Ascending aorta (tissue), 2 donors: ENCODE measurements at places on chromosomes 1 and 21. TPM values are rescaled to one million over a fixed set of nuclear protein-coding genes. Genes with fewer than 3 reads are reported as not detected.

DNA sequence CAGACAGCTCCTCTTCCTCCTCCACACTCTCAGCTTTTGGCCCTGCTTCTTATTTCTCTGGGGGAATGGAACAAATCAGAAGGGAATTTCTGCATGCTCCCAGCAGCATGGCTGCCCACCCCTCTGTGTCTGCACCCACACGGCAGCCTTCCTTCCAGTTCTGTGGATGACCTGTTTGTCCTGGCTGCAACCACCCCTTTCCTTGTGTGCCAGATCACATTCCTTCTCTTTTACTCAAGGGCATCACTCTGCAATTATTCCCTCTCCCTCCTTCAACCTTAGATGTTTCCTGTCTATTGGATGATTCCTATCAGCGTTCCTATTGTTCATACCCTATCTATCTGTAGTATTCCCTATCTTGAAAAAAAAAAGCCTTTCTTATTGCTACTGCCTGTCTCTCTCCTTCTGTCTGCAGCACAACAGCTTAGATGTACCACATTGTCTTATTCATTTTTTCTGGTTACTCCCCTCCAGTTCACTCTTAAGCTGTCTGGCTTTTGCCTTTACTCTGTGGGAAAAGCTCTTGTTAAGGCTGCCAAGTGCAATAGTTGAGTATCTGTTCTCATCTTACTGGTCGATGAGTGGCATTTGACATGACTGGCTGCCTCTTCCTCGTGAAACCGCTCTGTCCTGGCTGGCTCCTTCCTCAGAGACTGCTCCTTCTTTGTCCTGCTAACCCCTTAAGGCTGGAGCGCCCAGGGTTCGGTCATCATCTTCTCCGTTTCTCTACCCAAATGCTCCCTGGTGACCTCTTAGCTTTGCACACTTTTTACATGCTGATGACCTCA, 351.1 kb downstream of the CAMTA1 start:
- no peak for DNase-seq

DNA sequence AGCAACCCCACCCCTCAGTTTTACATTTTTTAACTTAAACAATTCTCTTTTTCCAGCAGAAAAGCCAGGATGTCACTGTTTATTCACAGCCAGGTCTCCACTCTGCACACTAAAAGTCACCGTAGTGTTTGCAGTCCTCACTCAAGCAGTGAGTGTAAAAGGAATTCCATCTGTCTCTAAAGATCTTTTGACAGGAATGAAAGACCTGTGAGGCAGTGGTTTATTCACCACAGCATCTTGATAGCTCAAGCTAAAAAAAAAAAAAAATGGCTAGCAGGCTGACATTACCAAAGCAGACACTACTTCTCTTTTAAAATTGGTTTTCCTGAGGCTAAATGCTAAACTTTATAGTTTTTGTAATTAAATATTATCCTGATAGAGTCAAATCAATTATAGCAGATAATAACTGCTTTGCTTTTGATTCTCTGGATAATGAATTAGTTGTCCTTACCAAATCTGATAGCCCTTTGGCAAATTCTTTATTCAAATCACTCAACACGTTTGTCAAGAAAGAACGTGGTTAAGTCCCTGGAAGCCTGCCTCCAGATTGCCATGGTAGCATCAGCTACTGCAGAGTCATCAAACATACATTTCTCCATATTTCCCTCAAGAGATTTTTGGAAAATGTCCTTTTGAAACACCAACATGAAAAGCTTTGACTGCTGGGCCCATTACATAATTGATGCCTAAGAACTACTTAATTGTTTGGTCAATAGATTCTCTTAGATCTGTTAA, 22.2 kb upstream of the SLC5A9 start:
- DNase-seq, result no peak

Gene KLHDC7A
- not detected for total RNA-seq

- no peak for DNase-seq
These were observed 7.5 kb upstream of the LEPR start for GRCh38 chr1:65412984-65413375.

Gene NEGR1
- 42.8 TPM for total RNA-seq

GRCh38 chr21:9735421-9735961, 785.9 kb upstream of the TPTE start:
- peak; percentile 61 for DNase-seq

DNA sequence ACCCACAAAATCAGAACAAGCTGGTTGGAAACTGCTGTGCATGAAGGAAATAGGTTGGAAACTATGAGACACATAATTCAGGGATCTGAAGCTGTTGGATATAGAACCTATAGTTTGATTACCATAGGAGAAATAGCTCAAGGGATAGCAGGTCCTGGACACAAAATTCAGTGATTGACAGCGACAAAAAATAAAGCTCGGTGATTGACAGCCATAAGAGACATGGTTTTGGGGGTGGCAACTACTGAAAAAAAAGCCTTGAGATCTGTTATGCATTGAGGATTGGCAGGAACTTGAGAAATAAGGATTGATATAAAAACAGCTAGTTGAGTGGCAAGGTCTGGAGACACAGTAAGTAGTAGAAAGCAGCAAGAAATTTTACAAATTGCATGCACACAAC, at the start of gene KRTAP25-1:
KRTAP25-1 (minus strand) TSS at position 300 of the 400 bp plus-strand sequence; CDS start at position 276, 24 bp downstream.
- DNase-seq, result no peak

DNA sequence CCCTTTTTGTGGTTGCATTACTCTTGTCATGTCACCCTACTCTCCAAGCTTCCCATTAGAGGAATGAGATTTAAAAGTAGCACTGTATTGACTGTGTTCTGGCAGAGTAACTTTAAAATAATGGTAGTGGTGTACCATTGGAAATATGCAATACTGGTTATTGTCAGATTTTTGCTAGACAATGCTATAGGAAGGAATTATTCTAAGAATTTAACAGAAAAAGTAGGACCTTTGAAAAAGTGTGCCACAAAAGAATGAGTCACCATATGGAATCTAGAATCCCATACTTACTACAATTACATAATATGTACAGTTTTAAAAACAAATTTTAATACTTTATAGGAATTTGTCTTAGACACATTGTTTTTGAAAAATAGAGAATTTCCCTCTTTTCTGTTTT, 13.8 kb downstream of the MIER1 start:
- DNase-seq, result no peak

DNA sequence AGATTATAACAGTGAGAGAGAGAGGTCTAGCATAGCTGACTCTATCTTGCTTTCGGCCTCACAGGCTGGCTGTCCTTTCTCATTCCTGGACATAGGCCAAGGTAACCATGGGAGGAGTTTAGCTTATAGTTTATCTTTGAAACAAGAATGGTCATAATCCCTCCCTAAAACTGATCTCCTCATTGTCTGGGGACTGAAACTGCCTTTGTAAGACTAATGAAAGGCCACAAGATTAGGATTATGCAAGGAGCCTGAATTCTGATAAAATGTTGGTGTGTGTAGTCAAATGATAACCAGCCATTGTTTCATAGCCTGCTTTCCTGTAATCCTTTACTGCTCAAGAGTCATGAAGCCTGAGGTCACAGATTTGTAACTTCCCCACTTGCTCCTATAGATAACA, 131.9 kb upstream of the LYPLAL1 start:
- DNase-seq, result no peak

- peak; percentile 43 for DNase-seq
These were observed 33.6 kb downstream of the NUAK2 start for GRCh38 chr1:205287767-205288559.

GRCh38 chr1:16174261-16174868, 18.5 kb upstream of the EPHA2 start:
- DNase-seq, result no peak

Gene C1QA
- total RNA-seq, result 202 TPM

DNA sequence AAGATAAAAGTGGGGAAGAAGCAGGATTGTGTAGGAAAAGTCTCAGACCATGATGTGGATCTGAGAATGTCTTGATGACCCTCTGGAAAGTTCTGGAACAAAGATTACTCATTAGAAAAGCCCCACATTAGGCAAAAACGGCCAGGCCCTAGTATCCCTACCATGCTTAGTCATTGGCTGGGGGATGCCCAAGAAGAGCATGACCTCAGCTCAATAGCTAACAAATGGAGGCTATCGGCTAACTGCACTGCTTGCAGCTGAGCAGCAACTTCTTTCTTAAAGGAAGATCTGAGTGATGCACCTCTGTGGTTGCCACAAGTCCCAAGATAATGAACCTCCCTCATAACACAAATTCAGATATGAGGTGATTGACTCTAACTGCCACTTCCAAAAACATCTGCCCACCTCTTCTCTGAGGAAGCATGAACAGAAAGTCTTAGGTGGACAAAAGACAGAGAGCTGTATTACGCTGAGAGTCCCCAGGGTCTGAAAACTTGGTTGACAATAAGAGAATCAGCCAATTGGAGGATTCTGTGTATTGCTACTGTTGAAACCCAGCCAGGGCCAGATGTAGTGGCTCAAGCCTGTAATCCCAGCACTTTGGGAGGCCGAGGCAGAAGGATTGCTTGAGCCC, 64.6 kb upstream of the AK4 start:
- DNase-seq, result no peak

GRCh38 chr1:224377676-224378006, 21.0 kb downstream of the CNIH4 start:
- no peak for DNase-seq

Gene ST6GALNAC3
- 34.5 TPM for total RNA-seq

Gene OLIG2
- total RNA-seq, result not detected

- DNase-seq, result no peak
These were observed 358.0 kb downstream of the BRINP3 start for GRCh38 chr1:190119683-190120082.

GRCh38 chr1:154338875-154339274, 13.6 kb downstream of the ATP8B2 start:
- DNase-seq, result no peak

Gene SH2D5
- total RNA-seq, result not detected

- DNase-seq, result no peak
These were observed 102.4 kb upstream of the BACE2 start for GRCh38 chr21:41065539-41065938.

DNA sequence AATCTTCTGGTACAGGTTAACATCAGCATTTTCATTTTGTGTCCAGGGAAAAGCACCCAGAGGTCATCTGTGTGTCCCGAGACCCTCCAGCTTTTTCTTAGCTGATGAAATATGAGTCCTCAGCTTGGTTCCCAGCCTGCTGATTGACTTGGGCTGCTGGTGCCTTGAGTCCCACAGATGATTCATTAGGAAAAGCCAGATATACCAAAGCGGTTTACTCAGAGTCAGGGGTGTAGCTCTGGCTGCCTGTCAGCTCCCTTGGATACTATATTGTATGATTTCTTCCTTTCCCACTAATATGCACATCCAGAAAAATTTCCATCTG, 43.7 kb upstream of the MAB21L3 start:
- DNase-seq, result no peak

DNA sequence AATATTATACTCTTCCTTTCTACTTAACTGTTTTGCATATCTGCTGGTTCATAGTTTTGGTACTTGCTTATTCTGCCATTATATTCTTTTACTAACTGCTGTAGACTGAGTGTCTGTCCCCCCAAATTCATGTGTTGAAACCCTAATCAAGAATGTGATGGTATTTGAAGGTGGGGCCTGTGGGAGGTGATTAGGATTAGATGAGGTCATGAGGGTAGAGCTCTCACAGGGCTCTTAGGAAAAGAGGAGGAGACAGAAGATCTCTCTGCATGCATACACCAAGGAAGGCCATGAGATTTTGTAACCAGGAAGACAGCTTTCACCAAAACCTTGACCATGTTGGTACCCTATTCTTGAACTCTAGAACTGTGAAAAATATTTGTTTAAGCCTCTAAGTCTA, 354.1 kb upstream of the B3GALT2 start:
- DNase-seq, result no peak

- no peak for DNase-seq
These were observed 10.0 kb downstream of the ZNF672 start for GRCh38 chr1:248847956-248848561.

Gene DSCAM
- total RNA-seq, result not detected

Gene ETV3L
- not detected for total RNA-seq

Gene SH3D21
- total RNA-seq, result 1.3 TPM

DNA sequence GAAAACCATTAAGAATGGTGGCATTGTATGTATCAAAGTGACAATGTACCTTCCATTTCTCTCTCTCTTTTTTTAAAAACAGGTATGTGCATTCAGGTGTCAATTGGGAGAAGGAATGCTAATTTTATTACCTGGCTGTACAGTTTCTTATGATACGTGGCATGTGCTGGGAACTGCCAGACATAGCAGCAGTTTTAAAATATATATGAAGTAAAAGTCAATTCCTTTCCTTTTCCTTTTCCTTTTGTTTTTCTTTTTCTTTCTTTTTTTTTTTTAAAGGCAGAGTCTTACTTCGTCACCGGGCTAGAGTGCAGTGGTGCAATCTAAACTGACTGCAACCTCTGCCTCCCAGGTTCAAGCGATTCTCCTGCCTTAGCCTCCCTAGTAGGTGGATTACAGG, 37.0 kb downstream of the SPEN start:
- no peak for DNase-seq

DNA sequence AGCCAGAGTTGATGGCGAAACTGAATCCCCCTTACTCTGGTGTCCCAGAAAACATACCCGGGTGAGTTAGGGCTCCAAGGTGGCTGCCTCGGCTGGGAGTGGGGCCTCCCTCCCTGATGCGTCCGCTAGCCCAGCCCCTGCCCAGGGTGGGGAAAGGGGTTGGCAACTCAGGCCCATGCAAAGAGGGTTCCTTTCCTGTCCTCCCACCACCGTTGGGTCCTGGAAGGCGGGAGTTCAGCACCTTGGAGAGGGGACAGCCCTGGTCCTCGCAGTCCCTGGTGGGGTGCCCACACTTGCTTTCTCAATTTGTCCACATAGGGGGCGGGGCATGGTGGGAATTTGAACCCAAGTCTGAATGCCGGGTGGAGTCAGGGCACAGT, 6.1 kb downstream of the SRM start:
- no peak for DNase-seq

GRCh38 chr21:41726970-41727783, 39.7 kb downstream of the RIPK4 start:
- peak; percentile 62 for DNase-seq

DNA sequence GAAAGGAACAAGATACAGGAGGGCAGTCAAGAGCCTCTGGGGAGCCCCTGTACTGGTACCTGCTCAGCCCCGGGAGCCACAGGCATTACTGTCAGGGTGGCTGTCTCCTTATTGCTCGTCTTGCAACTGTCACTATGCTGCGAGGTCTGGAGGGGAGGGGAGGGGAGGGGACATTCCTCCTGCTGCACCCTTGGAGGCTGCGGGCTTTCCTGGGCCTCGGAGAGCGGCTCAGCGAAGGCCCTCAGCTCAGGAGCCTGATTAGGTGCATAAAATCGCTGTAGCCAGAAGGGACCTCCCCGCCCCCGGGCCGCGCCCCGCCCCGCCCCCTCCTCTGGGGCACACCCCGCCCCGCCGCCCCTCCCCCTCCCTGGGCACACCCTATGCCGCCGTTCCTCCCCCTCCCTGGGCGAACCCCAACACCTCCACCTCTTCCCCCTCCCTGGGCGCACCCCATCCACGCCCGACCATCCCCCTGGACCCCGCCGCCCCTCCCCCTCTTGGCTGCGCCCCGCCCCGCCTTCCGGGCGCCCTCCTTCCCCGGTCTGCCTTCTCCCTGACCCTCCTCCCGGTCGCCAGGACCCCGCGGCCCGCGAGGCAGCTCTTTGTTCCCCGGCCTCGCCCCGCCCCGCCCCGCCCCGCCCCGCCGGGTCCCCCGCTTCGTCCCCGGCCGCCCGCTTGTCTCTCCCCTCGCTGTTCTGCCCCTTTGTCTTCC, 35.5 kb downstream of the CACHD1 start:
- DNase-seq, result no peak

GRCh38 chr21:44485254-44485793, 30.0 kb downstream of the LRRC3 start:
- no peak for DNase-seq

Gene RGS13
- total RNA-seq, result not detected

GRCh38 chr21:42362700-42363099, 3.6 kb downstream of the TFF1 start:
- DNase-seq, result no peak
